ENCODE measurements at places on chromosomes 6 and 20.

DNA sequence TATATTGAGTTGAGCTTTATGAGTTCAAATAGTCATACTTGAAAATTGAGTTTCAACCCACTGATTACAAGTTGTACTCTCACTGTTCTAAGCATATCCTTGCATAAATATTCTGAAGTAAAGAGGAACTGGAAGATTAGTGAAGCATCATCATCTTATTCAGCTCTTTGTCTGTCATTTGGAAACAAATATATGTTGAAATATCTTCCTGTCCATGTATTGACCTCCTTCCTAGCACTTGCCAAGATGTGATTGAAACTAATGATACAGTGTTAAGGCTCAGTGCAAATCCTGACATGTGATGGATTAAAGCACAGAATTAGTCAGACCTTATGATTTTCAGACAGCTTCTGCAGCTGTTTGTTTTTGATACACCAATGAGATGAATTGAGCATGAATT lies 434.3 kb downstream of the TBC1D32 start:
- DNase-seq: no peak

- DNase-seq: no peak
These were observed 53.5 kb downstream of the TBC1D7 start for GRCh38 chr6:13274707-13275434.

DNA sequence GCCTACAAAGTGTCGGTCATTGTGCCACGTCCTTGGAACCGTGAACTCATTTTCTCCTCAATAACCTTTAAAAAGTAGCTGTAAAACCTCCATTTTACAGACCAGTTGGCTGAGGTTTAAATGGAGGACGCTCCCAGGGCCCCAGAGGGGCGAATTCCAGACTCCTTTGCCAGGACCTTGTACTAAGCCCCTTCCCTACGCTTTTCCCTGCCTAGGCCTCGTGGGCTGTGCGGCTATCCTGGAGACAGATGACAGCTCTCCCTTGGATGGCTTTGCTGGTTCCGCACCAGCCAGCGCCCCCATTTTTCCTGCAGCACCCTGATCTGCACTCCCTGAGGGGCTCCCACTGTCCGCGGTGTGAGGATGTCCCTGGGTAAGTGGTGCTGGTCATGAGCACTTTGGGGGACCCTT lies 12.1 kb upstream of the SNHG17 start:
- DNase-seq: no peak

DNA sequence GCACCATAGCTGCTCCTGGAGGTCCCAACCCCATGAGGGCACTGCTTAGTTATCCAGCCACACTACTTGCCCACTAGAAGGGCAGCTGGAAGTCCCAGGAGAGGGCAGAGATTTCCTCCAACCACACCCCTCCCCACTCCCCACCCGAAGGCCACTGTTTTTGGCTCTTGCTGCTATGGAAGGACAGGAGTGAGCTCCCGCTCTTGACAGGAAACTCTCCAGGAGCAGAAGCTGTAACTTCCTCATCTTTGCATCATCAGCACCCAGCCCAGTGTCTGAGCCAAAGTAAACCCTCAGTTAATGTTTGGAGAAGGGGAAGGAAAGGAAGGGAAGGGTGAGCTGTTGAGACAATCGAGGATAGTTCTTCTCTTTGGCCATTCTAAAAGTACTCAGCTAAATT lies 120.7 kb downstream of the MTFR2 start:
- DNase-seq: no peak

DNA sequence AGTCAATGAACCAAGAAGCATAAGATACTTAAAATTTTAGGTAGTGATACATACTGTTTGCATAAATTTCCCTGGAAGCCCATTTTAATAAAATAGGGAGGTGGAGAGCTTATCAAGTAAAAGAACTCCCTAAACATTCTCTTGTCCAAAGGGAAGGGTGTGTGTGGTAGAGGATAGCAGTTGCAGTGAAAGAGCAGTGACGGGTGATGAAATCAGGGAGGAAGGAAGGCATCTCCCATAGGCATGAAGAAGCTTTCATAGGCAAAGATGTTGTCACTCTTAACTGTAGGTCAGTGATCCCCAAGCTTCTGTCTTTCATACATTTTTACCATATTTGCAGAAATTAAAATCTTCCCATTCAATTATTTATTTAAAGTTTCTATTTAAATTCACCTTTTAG lies 60.0 kb upstream of the ZNF831 start:
- no peak for DNase-seq

DNA sequence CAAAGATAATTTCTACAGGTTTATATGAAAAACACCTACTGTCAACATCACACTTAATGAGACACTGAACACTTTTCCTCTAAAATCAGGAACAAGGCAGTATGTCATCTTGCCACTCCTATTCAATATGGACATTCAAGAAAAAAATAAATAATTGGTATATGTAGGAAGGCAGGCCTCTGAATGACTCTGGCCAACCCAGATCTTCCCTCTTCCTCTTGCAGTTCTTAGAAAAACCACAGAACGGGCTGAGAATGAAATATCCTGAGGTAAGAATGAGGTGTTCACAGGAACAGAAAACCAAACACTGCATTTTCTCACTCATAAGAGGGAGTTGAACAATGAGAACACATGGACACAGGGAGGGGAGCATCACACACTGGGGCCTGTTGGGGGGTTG lies 1207.2 kb upstream of the CITED2 start:
- no peak for DNase-seq

- no peak for DNase-seq
These were observed at the start of gene ITPR3 for GRCh38 chr6:33620856-33621710. Gene ITPR3 (plus strand): TSS chr6:33621322. CDS start chr6:33621603, 281 bp downstream.

DNA sequence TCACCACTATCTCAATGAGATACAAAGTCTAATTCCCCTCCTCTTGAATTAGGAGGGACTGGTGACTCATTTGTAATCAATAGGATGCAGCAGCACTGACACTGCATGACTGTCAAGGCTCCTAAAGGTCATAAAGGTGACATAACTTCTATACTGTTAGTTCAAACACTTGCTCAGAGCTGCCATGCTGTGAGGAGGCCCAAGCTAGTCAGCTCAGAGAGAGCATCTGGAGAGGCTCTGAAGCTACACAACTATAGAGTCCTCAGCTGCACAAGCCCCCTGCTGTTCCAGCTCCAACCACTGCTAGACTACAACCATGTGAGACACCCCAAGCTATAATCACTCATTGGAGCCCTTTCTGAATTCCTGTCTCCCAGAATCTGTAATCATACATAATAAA lies 17.0 kb upstream of the HEY2 start:
- DNase-seq: no peak

GRCh38 chr20:19673575-19673974 lies 84.5 kb upstream of the RIN2 start:
- no peak for DNase-seq

GRCh38 chr6:39043776-39044175 lies 4.8 kb upstream of the GLP1R start:
- DNase-seq: no peak

DNA sequence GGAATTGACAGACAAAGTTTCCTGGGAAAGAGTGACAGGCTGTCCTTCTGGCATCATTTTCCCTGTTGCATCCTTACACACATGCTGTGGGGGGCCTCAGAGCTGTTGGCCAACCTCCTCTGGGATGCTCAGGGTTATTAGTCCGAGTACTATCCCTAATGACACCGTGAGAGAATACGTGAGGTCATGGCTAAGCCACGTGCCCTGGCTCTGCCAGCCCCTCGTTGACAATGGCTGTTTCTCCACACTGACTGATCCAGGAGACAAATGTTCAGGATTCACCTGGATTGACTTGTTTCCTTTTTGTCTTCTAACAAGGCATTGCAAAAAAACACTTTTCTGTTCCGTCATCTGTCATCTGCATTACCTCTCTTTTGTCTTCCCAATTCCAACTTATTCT lies 604.6 kb downstream of the TFAP2A start:
- no peak for DNase-seq

DNA sequence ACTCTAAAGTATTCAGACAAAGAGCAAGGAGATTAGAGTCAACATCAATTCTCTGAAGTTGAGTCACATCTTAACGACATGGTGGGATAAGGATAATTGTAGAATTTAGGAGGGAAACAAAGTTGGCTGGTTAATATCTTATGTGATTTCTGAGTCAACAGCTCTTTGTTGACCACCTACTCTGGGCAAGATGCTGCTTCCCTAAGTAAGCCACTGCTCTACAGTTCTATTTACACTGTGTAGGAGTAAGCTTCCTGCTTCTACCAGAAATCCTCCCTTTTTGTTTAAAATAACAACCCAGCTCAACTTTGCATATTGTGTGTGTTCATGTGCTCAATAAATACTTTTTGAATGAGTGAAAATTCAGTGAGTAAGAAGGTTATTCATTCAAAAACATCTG lies 3.1 kb downstream of the HS3ST5 start:
- DNase-seq: no peak

DNA sequence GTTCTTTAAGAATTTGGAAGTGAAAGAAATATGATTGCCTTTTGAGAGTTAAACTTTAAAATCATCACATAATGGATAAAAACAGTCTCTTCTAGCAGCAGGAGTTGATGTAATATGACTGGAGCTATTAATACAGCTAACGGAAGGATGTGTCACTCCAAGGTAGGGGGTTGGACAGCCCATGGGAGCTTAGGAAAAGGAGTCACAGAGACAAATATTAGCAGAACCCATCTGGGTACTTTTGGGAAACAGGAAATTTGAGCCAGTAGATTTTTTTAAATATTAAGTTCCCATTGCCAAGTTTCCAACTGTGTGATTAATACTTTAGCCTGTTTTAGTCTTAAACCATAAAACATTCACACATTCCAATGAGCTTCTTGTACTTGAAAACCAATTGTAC lies 164.7 kb upstream of the RIMS1 start:
- DNase-seq: no peak

- DNase-seq: no peak
These were observed 24.9 kb downstream of the EPHA7 start for GRCh38 chr6:93394471-93394870.

- no peak for DNase-seq
These were observed 4.4 kb upstream of the SYNJ2 start for GRCh38 chr6:157977176-157977804.

- DNase-seq: no peak
These were observed 243.5 kb downstream of the TMEM242 start for GRCh38 chr6:157079771-157080170.

GRCh38 chr20:18832546-18833200 lies 19.1 kb downstream of the SCP2D1 start:
- DNase-seq: no peak

- no peak for DNase-seq
These were observed 24.6 kb downstream of the PDSS2 start for GRCh38 chr6:107434812-107435211.

GRCh38 chr6:31814677-31815024 lies 432 bp downstream of the HSPA1L start:
- DNase-seq: peak; percentile 89

DNA sequence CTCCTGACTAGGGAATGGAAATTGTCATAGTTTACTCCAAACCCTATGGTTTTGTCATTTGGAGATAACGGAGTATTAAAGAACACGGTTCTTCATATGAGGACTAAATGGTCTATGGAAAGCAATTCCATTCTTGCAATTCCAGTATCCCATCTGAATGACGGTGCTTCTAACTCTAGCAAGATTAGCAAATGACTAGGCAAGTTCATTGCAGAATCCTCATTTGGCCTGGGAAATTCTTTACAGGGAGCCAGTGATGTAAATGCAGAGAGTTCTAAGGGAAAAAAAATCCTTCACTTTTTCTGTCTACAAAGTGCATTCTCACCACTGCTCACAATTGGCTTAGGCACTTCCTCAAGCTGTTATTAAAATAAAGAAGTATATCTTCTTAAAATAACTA lies 111.5 kb downstream of the MOXD1 start:
- no peak for DNase-seq

- DNase-seq: no peak
These were observed 68.5 kb downstream of the FAM229B start for GRCh38 chr6:112155886-112156285.

DNA sequence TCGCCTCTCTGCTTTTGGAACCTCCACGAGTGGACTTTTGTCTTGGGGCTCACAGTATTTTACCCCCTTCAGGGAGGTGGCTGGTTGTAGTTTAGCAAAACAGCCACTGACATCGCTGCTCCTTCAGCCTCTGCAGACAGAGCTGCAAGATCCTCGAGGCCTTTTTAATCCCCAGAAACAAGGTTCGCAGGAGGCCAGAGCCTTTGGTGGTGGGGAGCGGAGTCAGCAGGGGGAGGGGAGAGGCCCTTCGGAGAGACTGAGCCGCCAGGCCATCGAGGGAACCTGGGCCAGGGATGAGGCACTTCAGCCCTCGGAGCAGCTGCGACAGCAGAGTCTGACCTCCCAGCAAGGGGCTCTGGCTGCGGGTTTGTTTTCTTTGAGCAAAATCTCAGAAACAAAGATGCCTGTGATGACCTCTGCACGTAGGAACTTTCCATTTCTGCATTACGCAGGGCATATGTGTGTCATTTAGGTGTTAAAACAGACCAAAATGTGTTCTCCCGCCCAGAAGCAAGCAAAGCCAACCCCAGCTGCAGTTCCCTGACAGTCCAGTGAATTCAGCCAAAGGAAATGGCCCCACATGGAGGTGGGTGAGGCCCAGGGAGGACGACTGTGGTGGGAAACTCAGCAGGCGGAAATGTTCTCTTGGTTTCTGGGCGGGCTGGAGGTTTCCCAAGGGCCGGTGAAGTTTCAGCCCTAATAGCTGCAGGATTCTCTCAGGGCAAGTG lies 171.2 kb upstream of the SULF2 start:
- no peak for DNase-seq

DNA sequence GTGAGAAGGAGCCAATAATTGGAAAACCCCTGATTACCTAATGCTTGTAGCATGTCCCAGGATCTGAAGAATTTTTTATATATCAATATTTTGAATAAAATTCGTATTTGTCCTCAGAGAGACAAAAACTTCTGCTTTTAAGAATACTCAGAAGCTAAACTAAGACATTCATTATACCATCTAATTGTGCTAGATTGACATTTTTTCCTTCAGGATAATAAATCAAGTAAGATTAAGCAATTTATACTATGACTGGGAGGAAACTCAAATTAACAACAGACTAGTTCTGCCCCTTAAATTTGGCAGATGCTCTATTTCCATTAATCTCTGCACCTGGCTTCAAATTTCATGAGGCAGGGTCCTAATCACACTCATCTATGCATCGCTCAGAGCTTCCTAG lies 291.4 kb downstream of the PLCB1 start:
- no peak for DNase-seq

DNA sequence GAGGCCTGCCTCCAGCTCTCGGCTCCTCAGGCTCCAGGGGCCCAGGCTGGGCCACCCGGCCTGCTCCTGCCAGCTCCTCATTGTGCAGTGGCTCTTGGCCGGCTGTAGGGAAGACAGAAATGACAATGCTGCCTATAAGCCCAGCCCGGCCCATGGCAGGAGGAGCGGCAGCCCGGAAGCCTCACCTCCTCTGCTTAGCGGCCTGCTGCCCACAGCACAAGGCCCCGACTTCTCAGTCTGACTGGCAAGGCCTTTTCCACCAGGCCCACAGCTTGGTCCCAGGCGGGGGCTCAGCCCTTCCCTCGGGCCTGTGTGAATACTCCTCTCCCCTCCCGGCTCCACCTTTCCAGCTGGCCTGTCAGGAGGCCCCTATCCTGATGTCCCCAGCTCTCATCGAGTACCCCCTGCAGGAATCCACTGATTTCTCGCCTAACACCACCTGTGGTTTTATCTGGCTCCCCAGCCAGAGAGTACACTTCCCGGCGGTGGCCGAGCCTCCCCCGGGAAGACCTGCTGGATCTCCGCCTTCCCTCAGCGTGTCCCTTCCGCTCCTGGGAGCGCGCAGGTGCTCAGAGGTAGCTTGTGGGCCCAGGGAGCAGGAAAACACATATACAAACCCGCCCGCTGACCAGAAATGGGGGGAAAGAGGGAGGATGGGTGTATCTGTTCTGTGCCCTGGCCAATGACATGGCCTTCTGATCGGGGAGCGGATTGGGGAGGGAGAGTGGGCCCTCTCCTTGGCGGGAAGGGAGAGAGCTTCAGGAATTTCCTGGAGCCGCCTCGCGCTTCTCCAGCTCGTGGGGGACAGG lies 963 bp downstream of the DDRGK1 start:
- DNase-seq: no peak
